ENCODE measurements at places on chromosomes 5 and 9.

DNA sequence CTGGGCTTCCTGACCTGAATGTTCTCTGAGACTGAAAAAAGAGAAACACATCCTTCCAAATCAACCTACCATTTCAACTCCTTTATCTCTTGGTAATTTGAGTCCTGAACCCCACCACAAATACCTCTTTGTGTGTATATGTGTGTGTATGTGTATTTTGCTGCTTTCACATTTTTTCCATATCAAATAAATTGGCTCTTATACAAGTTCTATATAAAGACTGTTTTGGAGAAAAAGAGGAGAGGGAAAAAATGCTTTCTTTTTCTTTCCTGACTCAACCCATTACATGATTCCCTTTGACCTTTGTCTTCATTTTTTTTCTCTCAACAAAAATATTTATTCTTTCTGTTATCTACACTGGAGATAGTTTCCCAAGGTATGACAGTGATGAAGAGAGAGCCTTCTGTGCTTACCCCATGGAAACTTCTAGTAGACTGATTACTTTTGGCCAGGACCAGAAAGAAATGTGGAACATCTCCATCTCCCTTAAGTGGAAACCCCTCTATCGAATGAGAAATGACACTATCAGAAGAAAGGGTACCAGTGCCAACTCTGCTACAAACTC lies 85.3 kb downstream of the PAPPA start:
- DNase-seq: no peak

- DNase-seq: no peak
Observed at GRCh38 chr9:127336086-127336485, 60.9 kb upstream of the SLC2A8 start.

DNA sequence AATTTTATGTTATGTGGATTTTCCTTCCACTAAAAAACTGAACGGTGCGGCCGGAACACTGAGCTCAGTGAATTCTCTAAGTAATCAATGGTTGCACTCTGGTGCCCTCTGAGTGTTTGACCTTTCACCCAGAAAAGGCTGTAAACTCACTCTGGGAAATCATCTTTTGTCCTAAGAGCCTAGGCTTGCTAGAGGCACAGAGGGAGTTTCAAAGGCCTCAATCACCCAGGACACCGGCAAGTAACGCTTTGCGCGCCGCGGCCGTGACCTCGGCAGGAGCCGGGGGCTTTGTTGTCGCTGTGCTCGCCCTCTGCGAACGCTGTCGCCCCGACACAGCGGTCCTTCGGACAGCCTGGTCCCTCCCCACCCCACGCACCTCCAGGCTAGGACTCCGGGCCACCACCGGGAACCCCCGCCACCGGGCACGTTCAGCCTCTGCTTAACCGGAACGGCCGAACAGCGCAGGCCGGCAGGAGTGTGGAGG lies 703 bp downstream of the ISCA1 start:
- DNase-seq: no peak

DNA sequence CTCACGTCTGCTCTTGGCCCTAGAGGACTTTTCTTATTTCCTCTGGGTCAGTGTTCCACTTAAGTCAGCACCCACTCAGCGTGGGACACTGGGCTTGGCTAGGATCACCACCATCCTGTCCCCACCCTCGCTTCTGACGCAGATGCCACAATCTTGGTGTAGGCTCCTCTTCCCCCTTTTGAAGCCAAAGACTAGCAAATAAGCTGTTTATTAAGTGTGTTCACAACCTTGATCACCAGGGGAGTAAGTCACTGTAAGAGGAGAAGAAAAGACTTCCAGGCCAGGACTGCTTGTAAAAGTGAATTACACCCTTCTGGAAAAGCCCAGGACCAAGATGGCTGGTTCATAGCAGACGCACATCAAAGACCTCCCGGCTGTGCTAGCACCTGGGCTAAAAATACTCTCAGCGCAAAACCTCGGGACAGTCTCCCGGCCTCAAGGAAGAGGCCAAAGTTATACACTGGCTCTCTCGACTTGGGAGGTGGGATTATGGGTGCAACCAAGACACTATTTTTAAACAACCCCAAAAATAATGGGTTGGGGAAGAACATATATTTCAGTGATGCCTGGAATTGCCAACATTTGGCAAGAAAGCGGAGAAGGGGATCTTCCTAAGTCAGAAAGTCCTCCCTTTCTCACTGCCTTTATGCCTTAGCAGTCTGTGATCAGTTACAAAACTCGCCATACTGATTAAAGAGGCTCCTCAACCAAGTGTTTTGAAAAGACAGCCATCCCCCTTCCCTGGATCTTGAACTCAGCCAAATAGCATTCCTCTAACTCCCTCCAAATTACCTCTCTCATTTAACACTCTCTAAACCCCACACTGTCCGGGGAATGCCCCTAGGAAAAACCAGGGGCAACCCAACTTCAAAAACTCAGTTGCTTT lies 69.4 kb downstream of the RAPGEF1 start:
- DNase-seq: no peak

DNA sequence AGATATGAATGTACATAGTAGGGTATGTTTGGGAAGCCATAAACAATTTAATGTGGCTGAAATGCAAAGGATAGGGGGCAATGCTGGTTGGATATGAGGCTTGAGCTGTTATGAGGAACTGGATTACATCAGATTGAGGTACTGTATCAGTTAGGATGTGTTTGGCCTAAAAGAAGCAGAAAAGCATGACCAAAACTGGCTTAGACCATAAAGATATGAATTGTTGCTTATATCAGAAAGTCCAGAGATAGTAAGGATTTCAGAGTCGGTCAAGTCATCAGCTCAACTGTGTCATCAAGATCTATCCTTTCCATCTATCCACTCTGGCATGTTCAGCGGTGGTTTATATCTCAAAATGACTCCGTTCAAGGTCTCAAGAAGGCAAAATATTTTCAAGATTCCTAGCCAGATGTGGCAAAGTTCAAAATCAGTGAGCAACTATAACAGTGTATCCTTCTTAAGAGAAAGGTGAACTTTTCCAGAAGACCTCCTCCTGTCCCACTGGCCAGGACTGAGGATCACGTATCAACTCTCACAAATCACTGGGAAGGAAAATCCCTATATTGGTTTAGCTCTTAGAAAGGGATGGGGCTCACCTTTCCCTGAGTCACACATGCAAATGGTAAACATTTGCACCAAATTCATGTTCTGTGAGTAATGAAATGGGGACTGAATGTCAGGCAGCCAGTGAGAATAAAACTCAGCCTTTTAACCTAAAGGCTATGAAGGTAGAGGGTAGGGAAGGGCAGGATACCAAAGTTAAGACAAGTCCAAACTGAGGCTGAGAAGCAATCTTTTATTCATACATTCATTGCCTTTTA lies 257.8 kb downstream of the TRIM32 start:
- no peak for DNase-seq

All from CD14-positive monocyte (primary cell).